Brain microvascular endothelial cell (primary cell): ENCODE measurements at places on chromosomes 1 and 21.
A peak's percentile ranks its signal among the peaks of the same experiment; 100 is the strongest.

GRCh38 chr1:244106837-244107493 lies 55.9 kb downstream of the ZBTB18 start:
- DNase-seq = no peak

DNA sequence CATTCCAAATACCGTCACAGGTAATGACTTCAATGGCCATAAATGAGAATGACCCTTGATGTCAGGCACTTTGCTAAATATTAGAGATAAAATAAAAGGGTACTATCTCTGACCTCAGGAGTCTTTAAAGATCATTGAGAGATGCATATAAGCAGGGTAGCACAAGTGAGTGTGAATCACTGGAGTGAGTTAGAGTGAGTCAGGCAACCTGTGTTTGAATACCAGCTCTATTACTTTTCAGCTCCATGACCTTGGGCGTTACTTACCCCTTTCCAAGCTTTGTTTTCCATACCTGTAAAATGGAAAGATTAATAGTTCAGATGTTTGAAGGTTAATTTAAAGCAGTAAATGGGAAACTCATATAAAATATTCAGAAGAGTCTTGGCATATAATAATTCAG lies 1058.0 kb upstream of the ADGRL4 start:
- DNase-seq = no peak

- DNase-seq = no peak
Measured at GRCh38 chr1:5502311-5503194, 489.7 kb downstream of the NPHP4 start.

- peak; percentile 71 for DNase-seq
Measured at GRCh38 chr21:16330082-16330907, 600.5 kb downstream of the USP25 start.

GRCh38 chr1:162629077-162629627 lies 3.1 kb upstream of the DDR2 start:
- DNase-seq = no peak

GRCh38 chr1:214335567-214335966 lies 54.6 kb downstream of the SMYD2 start:
- DNase-seq = no peak

- no peak for DNase-seq
Measured at GRCh38 chr1:209621741-209622655, 30.2 kb downstream of the LAMB3 start.

DNA sequence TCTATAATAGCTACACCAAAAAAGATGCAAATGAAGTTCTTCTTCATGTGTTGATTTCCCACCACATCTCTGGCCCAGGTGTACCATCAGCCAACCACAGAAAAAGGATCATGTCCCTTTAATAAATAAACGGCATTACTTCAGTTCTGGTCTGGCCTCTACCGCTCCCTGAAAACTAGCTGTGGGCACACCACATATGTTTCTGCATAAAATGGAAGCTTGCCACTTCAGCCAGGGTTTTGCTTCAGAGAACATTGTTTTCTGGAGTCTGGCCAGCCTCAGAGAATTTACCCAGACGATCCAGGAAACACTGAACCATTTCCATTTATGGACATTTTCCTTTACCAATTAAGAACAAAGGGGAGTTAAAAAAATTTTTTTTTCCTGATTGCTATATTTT lies 5.8 kb upstream of the LAMC2 start:
- peak; percentile 70 for DNase-seq

GRCh38 chr1:7526867-7527732 lies 244.0 kb upstream of the VAMP3 start:
- DNase-seq = peak; percentile 47

DNA sequence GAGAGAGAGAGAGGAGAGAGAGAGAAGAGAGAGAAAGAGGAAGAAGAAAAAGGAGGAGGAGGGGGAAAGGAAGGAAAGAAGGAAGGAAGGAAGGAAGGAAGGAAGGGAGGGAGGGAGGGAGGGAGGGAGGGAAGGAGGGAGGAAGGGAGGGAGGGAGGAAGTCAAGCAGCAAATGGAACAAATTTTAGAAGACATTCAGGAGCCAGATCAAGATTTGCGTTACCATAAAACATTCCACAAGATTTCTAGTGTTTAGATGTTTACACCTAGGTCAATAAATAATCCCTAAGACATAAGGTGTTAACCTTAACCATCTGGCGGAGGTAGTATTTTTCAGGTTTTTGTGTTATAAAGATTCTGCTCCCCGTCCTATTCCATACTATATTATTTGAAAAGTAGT lies 1320.1 kb upstream of the PRMT6 start:
- no peak for DNase-seq

GRCh38 chr1:83029916-83030315 lies 969.0 kb downstream of the TTLL7 start:
- DNase-seq = no peak
